ENCODE measurements at places on chromosomes 16 and 17.

GRCh38 chr16:57753448-57754353 is 18.1 kb downstream of the KATNB1 start:
- no peak for DNase-seq

DNA sequence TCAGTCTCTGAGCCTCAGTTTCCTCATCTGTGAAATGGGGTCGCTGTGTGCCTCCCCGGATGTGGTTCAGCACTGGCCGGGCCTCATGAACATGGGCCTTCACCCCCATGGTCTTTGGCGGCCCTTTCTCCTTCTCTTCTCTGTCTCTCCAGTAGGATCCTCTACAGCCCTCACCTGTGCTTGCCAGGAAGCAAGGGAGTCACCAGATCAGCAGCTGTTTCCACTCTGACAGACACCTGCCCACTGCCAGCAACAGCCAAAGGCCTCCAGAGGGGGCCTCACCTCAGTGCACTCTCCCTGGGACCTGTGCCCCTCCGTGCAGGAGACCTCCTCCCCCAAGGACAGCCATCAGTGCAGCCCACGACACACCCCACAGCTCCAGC is 89.4 kb downstream of the C16orf78 start:
- peak; percentile 24 for DNase-seq

DNA sequence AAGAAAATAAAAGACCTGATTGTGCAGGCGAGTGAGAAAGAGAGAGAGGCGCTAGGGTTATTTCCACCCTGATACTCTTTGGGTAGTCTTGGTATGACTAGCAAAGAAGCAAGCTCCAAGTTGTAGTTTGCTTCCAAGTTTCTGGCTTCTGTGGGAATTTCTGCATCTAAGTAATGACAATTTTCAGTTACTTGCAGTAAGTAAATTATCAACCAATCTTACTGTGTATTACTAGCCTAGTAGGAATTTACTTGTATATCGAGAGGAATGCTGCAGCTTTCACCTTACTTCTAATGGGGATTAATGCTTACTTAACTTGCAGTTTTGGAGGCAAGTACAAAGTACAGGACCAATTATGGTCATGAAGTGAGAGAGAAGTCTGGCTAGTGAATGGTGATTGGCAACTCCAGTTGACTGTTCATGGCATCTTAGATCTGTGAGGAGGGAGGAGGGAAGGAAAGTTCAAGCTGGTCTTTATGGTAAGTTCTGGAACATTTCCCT is 31.9 kb downstream of the TENT4B start:
- DNase-seq, result no peak

DNA sequence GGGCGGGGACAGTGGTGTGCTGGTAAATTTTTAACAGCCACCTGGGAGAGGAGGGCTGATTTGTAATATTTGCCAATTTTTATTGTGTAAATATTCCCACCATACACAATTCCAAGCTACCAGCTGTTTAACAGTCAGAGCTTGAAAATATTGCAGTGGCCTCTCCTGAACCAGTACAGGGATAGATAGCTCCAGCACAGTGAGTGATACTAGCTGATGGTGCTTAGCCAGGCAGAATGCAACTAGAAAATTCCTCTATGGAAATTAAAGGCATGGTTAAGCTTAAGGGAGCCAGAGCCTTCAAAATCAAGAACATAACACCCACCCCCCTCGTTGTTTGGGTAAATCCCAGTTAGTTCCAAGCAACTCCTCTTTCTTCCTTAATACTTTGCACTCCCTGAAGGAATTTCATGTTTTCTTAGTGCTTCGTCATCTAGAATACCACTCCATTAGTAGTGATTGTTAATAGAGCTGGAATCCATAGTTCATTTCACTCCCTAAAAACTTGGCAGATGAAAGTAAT is 96.6 kb downstream of the CYB561 start:
- DNase-seq, result no peak

- peak; percentile 91 for DNase-seq
These were observed at the start of gene HSD3B7 for GRCh38 chr16:30984669-30985400. Gene HSD3B7, plus strand, starts transcription at chr16:30985207. Its CDS starts 452 bp downstream, at chr16:30985659.

DNA sequence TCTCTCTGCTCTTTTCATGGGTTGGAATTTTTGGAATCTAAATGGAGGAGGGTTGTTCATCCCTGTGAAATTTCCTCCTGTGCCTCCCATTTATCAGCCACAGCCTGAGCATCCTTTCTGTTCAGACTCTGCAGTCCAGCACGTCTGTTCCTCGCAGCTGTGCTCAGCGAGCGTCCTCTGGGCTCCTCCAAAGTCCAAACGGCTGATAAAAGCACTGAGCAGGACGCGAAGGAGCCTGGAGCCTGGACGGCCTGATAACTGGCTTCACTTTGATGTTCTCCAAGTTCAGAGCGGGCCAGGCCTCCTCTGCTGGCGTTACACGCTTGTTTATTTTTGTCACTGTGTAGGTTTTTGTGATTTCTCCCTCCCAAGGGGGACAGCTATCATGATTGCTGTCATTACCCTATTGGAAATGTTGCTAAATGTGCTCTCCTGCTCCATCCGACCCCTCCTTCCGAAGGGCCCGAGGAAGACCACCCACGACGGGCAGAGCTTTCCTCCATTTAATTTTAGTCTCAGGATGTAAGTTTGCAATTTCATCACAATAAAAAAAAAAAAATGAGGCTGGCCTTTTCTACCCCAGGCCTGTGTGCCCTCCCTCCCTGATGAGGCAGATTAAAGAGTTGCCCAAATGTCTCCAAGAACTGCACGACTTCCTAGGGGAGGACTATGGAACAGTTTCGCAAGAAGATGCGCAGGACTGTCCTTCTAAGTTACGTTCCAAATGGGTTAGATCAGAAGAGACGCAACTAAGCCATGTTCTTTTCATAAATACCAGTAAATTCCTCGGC is 290.5 kb upstream of the FOXF1 start:
- no peak for DNase-seq

DNA sequence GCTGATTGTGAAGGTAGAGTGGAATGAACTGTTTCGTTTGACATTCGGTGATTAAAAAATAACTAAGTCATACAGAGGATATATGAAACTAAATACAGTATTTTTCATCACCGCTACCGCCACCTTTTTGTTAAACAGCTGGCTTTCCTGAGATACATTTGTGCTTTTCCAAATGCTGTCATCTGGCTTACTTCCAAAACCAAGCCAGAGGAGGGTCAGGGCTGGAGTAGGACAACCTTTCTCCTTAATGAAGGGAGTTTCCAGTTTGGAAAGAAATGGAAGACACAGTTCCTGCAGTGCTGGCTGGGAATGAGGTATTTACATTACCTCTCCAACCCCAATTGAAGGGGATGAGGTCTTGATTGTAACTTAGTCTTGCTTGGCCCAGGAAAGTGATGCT is 3.2 kb downstream of the TNRC6C start:
- no peak for DNase-seq

- no peak for DNase-seq
These were observed 2.0 kb upstream of the CTRB2 start for GRCh38 chr16:75208861-75209505.

DNA sequence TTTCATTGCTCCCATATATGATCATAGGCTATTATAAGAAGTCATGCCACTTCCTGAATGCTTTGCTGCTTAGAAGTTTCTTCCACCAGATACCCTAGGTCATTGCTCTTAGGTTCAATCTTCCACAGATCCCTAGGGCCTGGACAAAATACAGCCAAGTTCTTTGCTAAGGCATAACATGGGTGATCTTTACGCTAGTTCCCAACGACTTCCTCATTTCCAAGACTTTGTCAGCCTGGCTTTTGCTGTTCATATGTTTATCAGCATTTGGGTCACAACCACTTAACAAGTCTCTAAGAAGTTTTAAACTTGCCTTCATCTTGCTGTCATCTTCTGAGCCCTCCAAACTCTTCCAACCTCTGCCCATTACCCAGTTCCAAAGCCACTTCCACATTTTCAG is 20.1 kb upstream of the DLX3 start:
- DNase-seq, result no peak

GRCh38 chr17:42784811-42785592 is 4.6 kb downstream of the WNK4 start:
- DNase-seq, result peak; percentile 34

DNA sequence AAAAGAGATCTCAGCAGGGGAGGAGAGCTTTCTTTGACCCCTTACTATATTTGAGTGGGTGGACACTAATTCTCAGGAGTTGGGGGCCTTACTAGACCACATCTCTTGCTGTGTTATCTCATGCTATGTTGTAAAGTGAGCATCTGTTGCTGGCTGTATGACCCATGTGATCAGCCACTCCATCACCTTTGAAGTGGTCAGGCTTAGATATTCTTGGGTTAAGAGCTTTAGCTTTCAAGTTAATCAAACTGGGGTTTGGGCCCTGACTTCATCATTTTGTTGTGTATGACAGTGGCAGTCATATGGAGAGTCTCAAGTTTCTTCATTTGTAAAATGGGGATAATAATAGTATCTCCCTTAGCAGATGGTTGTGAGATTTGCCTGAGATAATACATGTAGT is 201.1 kb downstream of the FTO start:
- no peak for DNase-seq

- peak; percentile 49 for DNase-seq
These were observed 40.3 kb upstream of the TNRC6A start for GRCh38 chr16:24689128-24689527.

GRCh38 chr17:67051837-67052236 is 7.5 kb downstream of the CACNG1 start:
- DNase-seq, result no peak

DNA sequence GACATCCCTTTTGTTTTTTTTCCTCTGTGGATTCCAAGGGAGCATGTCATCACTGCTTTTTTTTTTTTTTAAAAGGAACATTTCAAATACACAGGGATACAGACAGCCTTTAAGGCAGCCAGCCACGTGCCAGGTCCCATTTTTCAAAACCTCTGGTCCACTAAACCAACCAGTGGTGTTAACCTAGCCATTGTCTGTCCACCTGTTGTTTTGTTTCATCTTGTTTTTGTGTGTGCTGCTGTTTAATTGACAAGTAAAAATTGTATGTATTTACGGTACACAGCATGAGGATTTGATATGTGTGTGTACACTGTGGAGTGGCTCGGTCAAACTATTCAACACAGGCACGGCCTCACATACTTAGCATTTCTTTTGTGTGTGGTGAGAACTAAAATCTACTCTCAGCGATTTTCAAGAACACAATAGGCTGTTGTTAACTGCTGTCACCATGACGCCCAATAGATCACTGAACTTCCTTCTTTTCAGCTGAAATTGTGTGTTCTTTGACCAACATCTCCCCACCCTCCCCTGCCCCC is 19.2 kb downstream of the TMEM114 start:
- DNase-seq, result no peak

DNA sequence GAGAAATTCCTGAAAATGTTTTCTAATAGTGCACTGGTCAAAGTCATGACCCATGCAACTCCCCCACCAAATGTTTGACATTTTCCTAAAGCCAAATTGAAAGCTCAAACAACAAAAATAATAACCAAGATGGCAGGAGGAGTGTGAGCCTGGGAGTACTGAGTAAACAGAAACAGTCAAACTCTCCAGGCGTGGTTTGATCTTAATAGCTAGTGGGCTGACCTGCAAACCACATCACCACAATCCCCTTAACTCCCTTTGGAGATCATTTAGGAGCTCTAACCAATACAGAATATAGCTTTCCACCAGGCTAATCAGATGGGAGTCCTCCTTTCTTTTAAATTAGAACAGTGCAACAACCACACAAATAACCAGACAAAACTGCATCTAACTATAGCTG is 19.2 kb upstream of the MEIOC start:
- no peak for DNase-seq

DNA sequence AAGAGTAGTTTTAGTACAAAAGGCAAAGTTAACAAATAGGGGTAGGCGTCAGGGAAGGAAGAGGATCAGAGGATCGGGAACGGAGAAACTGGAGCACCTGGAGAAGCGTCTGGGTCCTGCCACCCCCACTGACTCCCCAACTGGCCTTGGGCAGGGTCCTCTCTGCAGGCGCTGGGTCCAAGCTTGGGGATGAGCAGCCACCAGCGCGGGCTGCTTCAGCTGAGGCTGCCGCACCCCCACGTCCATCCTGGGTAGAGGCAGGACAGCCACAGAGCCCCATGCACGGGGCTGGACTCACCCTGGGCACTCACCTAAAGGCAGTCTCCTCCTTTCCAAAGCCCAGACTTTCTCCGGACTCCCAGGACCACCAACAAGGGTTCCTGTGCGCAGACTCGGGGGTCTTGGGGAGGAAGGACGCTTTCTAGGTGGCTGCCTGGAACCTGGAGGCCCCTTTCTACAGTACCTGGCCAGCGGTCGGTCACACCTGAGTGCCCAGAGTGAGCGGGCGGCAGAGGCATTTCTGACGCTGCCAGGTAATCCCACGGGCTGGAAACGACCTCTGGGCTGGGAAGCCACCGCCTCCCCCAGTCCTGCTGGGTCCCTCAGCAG is 1.1 kb downstream of the HS3ST6 start:
- DNase-seq, result no peak

DNA sequence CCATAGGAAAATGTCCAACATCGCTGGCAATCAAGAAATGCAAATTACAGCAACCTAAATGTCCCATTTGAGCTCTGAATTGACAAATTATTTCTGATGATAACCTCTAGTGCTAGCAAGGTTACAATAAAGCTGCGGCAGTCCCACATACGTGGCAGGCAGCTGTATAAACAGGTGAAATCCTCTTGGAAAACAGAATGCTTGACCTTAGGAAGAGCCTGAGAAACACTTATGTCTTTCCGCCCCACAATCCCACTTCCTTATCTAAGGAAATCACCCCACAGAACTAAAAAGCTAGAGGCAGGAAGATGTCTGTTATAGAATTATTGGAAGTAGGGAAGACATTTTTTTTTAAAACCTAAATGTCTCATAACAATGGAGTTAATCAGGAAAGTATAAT is 154.3 kb downstream of the KATNIP start:
- DNase-seq, result no peak

- DNase-seq, result no peak
These were observed 181.2 kb upstream of the COX10 start for GRCh38 chr17:13888056-13888609.

GRCh38 chr16:27320261-27321012 is 6.7 kb downstream of the IL4R start:
- no peak for DNase-seq

- DNase-seq, result no peak
These were observed 6.1 kb downstream of the CA7 start for GRCh38 chr16:66850115-66850815.

DNA sequence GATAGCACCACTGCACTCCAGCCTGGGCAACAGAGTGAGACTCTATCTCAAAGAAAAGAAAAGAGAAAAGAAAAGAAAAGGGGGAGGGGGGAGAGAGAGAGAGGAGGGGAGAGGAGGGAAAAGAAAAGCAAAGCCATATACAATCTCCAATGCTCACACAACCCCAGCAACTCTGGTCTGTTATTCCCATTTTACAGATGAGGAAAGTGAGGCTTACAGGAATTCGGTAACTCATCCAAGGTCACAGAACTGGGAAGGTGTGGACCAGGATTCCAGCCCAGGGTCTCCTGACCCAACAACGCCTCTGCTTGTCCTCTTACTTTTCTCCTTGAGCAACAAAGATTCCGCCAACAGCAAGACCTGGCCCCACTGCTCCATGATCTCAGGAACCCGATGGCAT is 13.0 kb downstream of the PLA2G10 start:
- no peak for DNase-seq

GRCh38 chr16:3513892-3514583 is 13.2 kb downstream of the CLUAP1 start:
- peak; percentile 50 for DNase-seq

- DNase-seq, result peak; percentile 88
These were observed at the start of gene HID1 for GRCh38 chr17:74972107-74972972. Gene HID1, minus strand, starts transcription at chr17:74972759. Its CDS starts 103 bp downstream, at chr17:74972656.
